ENCODE measurements at places on chromosomes 6 and 20.

DNA sequence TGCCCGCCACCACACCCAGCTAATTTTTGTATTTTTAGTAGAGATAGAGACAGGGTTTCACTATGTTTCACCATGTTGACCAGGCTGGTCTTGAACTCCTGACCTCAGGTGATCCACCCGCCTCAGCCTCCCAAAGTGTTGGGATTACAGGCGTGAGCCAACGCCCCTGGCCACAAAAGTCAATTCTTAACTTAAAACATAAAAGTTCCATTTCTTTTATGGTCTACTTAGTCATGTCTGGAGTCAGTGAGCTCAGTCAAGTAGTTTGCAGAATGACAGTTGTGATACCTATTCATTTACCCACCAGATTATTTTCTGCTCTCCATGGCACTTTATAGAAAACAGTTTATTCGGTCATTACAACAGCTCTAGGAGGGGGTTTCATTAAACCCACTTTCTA lies 103.1 kb upstream of the ESR1 start:
- no peak for DNase-seq

DNA sequence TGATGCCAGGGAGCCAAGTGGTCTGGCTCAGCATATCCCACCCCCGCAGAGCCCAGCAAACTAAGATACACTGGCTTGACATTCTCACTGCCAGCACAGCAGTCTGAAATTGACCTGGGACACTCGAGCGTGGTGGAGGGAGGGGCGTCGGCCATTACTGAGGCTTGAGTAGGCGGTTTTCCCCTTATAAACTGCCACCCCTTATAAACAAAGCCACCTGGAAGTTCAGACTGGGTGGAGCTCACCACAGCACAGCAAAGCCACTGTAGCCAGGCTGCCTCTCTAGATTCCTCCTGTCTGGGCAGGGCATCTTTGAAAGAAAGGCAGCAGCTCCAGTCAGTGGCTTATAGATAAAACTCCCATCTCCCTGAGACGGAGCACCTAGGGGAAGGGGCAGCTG lies 19.4 kb downstream of the TINAG start:
- no peak for DNase-seq

DNA sequence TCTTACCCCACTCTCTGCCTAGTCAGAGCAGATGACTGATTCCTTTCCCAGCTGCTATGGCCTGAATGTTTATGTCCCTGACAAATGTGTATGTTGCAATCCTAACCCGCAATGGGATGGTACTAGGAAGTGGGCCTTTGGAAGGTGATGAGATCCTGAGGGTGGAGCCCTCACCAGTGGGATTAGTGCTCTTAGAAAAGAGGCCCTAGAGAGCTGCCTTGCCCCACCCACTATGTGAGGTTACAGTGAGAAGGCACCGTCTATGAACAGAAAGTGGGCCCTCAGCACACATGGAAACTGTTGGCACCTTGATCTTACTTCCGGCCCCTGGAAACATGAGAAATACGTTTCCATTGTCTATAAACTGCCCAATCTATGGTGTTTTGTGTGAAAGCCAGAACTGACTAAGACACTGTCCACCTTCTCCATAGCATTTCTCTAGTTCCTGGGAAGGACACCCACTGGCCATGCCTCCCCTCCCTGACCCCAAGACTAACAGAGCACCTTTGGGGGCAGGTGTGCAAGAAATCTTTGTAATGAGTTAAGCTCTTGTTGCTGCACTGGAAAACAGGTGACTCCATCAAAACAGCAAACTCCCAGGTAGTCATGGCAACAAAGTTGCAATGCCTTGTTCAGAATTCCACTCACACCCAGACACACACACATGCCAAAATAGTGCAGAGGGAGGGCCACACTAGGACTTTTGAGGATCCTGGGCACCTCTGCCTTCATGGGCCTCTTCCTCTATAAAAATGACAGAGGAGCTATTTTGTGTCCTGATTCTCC lies 16.2 kb downstream of the GABRR2 start:
- DNase-seq, result no peak

DNA sequence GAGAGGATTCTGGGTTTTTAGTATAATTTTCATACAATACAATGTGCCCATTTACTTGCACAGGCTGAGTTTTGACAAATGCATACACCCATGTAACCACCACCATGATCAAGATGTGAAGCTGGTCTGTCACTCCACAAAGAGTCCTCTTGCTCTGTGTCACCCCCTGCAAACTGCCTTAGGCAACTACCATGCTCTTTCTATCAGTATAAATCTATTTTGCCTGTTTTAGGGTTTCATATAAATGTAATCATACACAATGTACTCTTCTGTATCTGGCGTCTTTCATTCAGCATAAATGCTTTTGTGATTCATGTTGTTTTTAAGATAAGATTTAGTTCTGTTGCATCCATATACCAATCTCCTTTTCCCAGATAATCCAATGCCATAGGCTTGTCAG lies 181.9 kb upstream of the KCNG1 start:
- no peak for DNase-seq

GRCh38 chr6:132054525-132054924 lies 103.4 kb upstream of the CCN2 start:
- no peak for DNase-seq

DNA sequence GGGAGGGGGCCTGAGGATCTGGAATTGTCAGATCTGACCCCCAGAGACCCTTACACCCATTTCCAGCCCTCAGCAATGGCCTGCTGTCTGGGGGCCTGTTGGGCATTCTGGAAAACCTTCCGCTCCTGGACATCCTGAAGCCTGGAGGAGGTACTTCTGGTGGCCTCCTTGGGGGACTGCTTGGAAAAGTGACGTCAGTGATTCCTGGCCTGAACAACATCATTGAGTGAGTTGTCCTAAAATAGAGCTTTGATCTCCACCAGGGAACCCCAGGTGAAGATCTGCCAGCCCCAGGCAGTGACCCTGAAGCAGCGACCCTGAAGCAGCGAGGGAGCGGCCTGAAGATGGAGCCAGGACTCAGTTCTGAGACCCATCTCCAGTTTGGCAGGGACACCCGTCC lies 2.2 kb downstream of the BPIFA1 start:
- no peak for DNase-seq

DNA sequence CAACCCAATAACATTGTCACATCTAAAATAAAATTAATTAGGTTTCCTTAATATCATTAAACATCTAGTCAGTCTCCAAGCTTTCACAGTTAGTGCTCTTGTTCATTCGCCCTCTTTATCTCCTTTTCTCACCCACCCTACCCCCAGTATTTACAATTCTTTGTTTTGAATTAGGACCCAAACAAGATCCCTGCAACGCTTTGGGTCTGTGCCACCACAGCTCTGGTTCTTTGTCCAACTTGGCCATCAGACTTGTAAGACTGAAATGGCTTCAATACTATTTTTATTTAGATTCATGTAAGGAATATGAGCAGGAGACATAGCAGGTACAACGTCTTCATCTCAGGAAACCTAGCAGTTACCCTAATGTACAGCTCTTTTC lies 276.5 kb downstream of the CDKAL1 start:
- no peak for DNase-seq

- DNase-seq, result no peak
Measured at GRCh38 chr20:63751471-63752271, 12.1 kb downstream of the SLC2A4RG start.

GRCh38 chr20:14861028-14861699 lies 523.8 kb upstream of the FLRT3 start:
- DNase-seq, result no peak

GRCh38 chr6:155382338-155382685 lies 68.0 kb upstream of the TFB1M start:
- DNase-seq, result no peak

- DNase-seq, result no peak
Measured at GRCh38 chr20:63979229-63979556, 249 bp downstream of the SAMD10 start.

GRCh38 chr6:150566486-150566885 lies 33.2 kb upstream of the PLEKHG1 start:
- DNase-seq, result no peak

DNA sequence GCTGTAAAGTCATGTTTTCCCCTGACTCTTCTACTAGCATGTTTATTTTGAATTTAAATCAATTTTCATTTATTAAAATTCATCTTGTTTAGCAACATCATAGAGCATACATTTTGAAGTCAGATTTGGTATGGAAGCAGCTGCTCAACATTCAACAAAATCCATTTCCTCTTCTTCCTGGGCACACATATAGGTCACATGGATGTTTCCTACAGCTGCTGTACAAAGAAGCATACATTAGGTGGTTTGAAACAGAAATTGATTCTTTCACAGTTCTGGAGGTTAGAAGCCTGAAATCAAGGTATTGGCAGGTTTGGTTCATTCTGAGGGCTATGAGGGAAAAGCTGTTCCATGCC lies 495.2 kb downstream of the RFPL4B start:
- DNase-seq, result no peak

GRCh38 chr6:147169529-147169928 lies 34.7 kb upstream of the STXBP5 start:
- DNase-seq, result no peak

- DNase-seq, result no peak
Measured at GRCh38 chr20:2794202-2794748, 6.2 kb downstream of the CPXM1 start.

DNA sequence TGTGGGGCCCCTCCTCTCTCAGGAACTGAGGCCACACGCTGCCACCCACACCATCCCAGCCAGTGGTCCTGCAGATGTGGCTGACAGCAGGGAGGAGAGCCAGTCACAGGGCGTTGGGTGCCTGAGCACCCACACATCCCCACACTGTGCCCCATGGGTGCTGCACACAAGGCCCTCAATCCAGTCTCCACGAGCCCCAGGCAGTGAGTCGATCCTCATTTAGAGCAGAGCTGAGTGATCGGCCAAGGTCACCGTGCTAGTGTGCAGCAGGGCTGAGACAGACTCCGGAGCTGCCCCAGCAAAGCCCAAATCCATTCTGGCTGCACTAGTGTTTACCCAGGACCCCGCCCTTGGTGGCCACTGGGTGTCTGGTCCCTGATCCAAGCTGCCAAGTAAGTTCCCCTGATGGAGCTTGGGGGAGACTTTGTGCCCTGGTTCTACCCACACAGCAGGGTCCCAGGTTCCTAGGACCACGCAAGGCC lies 9.0 kb downstream of the C20orf203 start:
- DNase-seq, result no peak

- DNase-seq, result no peak
Measured at GRCh38 chr20:34324541-34324940, 21.4 kb upstream of the AHCY start.

GRCh38 chr6:8225113-8225512 lies 122.8 kb upstream of the EEF1E1 start:
- no peak for DNase-seq

- DNase-seq, result no peak
Measured at GRCh38 chr20:20317195-20317594, 50.7 kb upstream of the INSM1 start.

GRCh38 chr6:9224539-9224938 lies 789.2 kb upstream of the SLC35B3 start:
- no peak for DNase-seq

DNA sequence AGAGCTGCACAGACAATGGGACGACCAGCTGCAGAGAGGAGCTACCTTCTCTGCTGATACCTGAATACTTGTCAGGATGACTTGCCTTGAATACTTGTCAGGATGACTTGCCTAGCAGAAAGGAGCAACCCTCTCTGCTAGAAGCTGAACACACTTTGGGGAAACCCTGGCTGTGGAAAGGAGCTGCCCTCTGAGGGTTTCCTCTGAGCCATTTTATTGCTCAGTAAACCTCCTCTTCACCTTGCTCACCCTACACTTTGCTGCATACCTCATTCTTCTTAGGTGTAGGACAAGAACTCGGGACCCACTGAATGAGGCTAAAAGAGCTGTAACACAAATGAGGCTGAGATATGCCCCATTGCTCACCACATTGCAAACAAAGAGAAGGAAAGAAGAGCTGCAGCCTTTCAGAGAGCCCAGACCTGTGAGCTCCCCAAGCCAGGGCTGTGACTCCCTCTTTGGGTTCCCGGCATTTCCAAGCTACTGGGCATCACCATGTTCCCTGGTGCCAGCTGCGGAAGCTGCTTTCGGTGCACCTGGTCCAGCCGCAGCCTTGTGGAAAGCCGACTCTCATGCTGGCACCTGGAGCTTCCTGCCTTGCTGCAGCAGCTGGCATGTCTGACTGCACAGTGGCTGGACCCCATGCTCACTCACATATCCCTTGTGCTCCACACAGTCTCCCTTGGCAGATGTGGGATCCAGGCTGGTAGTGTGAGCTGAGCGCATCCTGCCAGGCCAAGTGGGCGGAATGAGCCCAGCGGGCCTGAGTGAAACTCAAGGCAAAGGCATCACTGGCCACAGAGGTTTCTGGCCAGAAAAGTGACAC lies 106.7 kb upstream of the AHI1 start:
- no peak for DNase-seq

DNA sequence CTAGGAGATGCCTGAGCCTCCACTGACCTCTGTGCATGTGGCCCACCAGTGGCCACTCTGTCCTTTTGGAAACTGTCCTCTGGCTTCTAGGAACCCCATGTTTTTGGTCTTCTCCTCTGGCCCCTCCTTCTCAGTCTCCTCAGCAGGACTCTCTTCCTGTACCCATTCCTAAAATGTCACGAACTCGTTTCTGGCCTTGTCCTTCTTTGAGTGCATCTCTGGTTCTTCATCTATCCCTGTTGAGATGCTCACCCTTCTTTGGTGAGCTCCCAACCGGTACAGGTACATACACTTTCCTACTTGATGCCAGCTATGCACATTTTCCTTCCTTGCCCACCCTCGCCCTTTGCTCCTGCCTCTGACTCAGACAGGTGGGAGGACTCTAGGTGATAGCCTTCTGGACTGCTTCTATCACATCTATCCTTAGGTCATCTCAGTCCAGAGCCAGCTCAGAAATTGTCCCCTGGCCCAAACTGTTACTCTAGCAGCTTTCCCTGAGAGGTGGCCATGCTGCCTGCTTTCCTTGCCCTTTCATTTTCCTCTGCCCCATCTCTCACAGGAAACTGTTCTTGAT lies 14.8 kb upstream of the NNAT start:
- no peak for DNase-seq

- DNase-seq, result no peak
Measured at GRCh38 chr20:24965065-24965919, 16.2 kb downstream of the CST7 start.

- no peak for DNase-seq
Measured at GRCh38 chr6:34535199-34535598, 20.9 kb downstream of the SPDEF start.

DNA sequence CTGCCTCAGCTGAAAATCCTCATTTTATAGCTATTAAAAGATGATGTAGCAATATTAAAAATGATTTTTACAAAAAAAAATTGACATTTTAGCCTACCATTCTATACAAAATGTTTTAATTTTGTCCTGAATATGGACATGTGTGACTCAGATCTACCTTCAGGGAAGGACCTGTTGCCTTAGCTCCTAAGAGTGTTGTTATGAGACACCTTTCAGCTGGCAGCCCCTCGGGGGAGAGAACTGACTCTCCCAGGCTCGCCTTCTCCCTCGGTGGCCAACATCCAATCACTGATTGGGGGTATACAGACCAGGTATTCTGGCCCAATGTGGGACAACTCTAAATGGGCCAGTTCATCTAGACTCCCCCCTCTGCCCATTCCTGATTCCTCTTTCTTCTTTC lies 32.5 kb upstream of the MRAP2 start:
- DNase-seq, result no peak
